ENCODE measurements at places on chromosomes 4 and X.

GRCh38 chr4:38290366-38290765, 330.2 kb downstream of the PTTG2 start:
- no peak for DNase-seq

GRCh38 chrX:30373479-30373878, 64.3 kb upstream of the NR0B1 start:
- DNase-seq, result no peak

DNA sequence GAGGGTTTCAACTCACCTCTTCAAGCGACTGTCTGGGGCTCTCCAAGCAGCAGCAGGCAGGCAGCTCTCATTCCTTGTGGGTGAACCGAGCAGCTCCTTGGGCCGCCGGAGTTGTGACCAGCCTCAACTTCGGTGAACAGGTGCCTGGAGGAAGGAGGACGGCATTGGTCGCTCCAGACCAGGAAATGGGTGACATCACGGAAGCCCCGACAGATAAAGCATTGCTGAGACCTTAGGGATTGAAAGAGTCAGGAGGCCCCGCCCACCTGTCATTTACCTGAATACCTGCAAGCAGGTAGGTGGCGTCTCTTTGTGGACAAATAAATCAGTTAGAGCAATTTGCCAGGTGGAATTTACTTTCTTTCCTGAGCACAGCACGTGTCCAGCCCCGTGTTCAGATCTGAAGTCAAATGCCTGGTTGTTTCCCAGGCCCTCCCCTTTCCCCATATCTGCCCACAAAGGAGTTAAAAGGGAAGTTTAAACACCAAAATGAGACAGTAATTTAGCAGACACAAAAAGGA, at the start of gene LNX1:
Gene LNX1, minus strand, starts transcription at position 115 of the 521 bp plus-strand sequence. CDS start 17,484 bp downstream, outside the sequence.
- DNase-seq, result no peak

DNA sequence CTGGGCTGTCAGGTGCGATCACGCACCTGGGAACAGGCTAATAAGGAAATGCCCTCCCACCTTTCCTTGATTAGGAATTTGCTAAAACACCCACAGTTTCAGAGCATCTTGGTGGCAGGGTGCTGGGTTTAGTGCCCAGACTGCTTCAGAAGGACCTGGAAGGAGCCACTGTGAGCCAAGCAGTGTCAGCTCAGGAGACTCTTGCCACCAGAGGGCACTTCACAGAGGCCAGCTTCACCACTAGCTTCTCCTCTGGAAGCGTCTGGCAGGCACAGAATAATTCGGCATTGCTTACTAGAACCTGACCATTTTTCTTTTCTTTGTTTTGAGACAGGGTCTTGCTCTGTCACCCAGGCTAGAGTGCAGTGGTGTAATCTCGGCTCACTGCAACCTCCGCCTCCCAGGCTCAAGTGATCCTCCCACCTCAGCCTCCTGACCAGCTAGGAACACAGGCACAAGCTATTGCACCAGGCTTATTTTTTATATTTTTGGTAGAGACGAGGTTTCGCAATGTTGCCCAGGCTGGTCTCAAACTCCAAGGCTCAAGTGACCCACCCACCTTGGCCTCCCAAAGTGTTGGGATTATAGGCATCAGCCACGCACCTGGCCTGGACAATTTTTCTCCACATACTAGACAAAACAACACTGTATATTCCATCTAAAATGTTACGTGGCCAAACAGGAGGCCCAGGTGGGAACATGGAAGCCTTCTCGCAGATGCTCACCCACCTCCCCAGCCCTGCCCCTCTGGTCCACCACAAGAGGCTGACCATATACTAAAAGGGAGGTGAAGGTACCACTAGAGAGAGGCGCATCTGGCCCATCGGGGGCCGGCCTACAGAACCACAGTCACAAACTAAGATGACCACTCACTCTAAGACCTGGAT, 14.1 kb downstream of the NOP14 start:
- DNase-seq, result no peak

DNA sequence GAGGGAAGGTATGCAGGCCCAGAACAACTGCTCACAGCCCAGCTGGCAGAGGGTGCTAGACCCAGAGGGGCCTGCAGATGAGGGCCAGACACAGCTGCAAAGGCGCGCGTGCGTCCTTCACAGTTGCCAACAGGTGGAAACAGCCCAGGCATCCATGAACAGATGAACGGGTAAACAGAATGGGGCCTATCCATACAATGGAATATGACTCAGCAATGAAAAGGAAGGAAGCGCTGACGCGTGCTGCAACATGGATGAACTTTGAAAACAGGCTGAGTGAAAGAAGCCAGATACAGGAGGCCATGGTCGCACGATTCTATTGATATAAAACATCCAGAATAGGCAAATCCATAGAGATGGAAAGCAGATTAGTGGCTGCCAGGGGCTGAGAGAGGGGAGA, 83.1 kb upstream of the DDX3X start:
- no peak for DNase-seq

DNA sequence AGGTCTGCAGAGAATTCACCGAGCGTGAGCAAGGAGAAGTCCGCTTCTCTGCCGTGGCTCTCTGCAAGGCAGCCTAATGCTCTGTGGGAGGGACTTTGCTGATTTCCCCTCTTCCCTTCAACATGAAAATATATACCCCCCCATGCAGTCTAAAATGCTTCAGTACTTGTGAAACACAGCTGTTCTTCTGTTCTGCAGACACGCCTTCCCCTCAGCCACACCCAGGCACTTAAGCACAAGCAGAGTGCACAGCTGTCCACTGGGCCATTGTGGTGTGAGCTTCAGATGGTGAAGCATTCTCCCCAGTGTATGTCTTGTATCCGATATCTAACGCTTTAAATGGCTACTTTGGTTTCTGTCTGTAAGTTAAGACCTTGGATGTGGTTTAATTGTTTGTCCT, 11.3 kb downstream of the UCHL1 start:
- peak; percentile 16 for DNase-seq

DNA sequence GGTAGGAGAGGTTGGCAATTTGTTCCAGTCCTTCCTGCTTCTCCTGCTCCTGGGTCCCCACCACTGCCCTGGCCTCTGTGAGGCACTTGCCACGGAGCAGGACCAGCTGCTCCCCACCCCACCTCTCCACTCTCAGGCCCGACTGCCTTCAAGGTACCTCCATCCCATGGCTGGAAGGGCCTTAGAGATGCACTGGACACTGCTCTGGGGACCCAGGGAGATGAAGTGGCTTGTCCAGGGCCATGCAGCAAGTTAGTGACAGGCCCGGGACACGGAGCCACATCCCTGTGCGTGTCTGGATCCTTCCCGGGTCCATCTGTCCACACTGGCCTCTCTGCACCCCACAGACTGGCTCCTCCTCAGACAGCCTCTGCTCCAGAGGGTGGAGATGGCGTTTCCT, 105.3 kb downstream of the CPZ start:
- no peak for DNase-seq

GRCh38 chrX:38052096-38052495, 45.7 kb downstream of the SYTL5 start:
- no peak for DNase-seq

DNA sequence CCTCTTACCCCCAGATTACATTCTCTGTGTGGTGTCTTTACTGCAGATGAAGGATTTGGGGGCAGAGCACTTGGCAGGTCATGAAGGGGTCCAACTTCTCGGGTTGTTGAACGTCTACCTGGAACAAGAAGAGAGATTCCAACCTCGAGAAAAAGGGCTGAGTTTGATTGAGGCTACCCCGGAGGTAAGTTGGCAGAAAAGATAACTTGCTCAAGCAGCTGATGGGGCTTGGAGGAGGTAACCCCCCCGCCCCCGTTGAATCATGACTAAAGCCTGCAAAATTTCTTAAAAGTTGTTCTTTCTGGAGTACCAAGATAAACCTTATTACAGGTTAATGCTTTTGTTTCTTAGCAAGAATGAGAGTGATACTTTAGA, 1.5 kb downstream of the CCNG2 start:
- no peak for DNase-seq

DNA sequence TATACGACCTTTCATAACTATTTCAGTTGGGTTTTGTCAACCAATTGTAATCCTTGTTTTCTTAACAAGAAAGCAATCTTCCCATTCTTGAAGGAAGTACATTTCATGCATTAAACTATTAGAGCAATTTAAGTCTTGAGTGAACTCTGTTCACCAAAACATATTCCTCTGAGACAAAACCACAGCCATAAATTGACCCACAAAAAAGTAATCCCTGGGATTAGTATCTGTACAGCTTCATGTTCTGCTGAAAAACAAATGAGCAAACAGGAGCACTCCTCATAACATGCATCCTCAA, 207.0 kb upstream of the PDE5A start:
- DNase-seq, result no peak

- DNase-seq, result no peak
Measured at GRCh38 chr4:149353241-149353640, 462.4 kb downstream of the IQCM start.

- DNase-seq, result no peak
Measured at GRCh38 chrX:45518552-45518951, 317.9 kb upstream of the DIPK2B start.

DNA sequence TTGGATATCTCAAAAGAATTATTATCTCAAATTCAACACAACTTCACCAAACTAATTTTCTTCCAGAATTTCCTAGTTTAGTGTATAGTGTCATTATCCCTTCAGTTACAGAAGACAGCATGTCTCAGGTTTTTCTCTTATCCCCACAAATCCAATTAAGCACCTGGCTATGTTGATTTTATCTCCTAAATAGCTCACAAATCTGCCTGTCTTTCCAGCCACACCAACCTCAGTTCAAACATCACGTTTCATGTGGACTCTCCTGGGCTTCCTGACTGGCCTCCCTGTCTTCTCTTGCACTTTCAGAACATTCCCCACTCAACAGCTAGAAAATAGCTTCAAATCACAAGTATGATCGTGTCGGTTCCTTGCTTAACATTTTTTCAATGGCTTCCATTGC, 14.8 kb downstream of the STK32B start:
- DNase-seq, result no peak

DNA sequence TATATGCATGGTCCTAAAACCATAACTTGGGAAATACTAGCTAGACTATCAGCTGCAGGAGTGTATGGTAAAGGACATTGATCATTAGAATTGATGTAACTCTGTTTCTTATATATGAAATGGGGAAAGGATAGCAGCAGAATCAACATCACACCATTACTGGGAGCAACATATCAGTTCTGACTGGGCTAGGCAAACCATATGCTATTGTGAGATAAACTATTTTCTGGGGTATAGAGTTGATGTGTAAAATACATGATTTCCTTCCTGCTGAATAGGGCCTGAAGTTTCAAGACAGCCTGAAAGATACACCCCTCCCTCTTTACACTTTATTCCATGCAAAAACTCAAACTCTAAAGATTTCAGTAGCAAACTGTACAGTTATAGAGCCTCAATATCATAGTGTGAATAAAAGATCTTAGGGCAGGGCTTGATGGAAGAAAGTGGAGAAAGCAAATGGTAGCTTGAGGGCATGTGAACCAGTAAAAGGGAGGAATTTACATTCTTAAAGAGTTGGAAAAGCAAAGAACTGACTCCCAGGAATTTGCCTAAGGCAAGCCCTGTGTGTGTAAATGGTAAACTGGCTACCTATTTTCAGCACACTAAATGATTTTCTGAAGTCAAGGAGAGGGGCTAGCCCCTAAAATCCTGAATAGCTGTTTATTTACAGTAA, 404.1 kb downstream of the MAPK10 start:
- no peak for DNase-seq

- no peak for DNase-seq
Measured at GRCh38 chr4:3781193-3781886, 15.2 kb downstream of the ADRA2C start.

DNA sequence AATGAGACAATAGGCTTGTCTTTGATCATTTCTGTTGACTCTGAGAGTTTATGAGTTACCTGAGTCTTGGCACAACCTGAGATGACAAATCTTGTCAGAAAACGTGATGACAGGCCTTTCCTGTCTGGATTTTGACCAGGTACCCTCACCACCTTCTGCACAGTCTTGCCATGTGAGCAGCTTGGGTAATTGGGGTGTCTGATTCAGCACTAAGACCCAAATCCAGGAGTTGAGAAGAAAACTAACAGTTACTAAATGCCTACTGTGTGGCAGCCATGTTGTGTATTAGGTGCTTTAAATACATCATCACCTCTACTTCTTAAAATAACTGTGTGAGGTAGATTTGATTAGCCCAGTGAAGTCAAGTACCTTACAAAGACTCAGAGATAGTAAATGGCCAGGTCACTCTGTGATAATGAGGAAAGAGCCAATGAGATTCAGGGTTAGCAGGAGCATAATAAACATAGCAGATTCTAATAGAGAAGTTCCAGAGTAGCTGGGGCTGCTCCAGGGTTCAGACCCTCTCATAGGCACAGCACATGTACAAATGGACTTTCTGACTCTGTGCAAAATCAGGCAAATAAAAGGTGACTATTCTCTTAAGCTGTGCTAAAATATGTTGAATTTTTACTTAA, 2.8 kb downstream of the EREG start:
- no peak for DNase-seq

- DNase-seq, result peak; percentile 19
Measured at GRCh38 chrX:8520178-8520577, 55.5 kb downstream of the VCX3B start.

DNA sequence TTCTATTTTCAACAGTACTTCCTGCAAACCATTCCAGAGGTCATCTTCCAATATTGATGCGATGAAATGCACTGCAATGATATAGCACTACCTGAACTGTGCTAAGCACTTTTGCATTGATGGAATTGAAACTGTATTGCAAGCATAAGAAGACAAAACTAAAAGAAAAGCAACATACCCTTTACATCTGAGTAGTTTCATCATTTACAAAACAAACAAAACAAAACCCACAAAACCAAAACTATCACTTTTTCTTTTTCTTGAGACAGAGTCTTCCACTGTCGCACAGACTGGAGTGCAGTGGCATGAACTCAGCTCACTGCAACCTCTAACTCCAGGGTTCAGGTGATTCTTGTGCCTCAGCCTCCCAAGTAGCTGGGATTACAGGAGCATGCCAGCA, 120.1 kb upstream of the NAP1L5 start:
- no peak for DNase-seq

- no peak for DNase-seq
Measured at GRCh38 chr4:66071911-66072310, 401.6 kb upstream of the EPHA5 start.

DNA sequence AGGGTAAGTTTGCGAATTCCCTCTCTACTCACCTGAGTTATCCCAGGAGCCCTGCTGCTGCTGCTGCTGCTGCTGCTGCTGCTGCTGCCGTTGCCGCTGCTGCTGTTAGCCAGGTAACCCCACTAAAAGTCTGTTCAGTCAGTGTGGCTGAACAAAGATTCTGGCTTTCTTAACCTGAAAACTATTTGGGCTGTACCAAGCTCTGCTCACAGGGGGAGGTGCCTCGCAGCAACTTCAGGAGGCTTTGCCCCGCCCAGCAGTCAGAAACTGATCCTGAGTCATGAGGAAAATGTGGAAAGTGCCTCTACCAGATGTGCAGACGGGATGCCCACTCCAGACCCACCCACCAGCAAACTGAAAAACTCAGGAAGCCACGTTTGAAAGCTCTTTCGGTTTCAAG, at the start of gene CAPN6:
Gene CAPN6, minus strand, starts transcription at position 145 of the 400 bp plus-strand sequence. CDS start 6,547 bp downstream, outside the sequence.
- DNase-seq, result peak; percentile 24

- DNase-seq, result no peak
Measured at GRCh38 chr4:47744843-47745382, 93.0 kb downstream of the CORIN start.

- no peak for DNase-seq
Measured at GRCh38 chrX:8731559-8732395, at the start of gene ANOS1. TSS of gene ANOS1 (minus strand) at chrX:8732137. CDS start at chrX:8732036, 101 bp downstream.

- no peak for DNase-seq
Measured at GRCh38 chrX:110219920-110220319, 98.0 kb downstream of the AMMECR1 start.

GRCh38 chrX:87063642-87064041, 454.0 kb upstream of the KLHL4 start:
- peak; percentile 69 for DNase-seq
